ENCODE measurements at places on chromosomes 1 and 21. TPM values are rescaled to one million over a fixed set of nuclear protein-coding genes. Genes with fewer than 3 reads are reported as not detected.

The FAM163A gene
- total RNA-seq = not detected

The IL22RA1 gene
- total RNA-seq = not detected

The MRAP gene
- total RNA-seq = not detected

- DNase-seq = no peak
Observed at GRCh38 chr1:154874465-154874864, 4.4 kb upstream of the KCNN3 start.

- DNase-seq = no peak
Observed at GRCh38 chr21:39137248-39138178, 45.7 kb downstream of the PSMG1 start.

Data from myocyte (in vitro differentiated cells).